ENCODE measurements at places on chromosomes 4 and X.

GRCh38 chrX:115719171-115719570, 158.2 kb downstream of the PLS3 start:
- no peak for DNase-seq

DNA sequence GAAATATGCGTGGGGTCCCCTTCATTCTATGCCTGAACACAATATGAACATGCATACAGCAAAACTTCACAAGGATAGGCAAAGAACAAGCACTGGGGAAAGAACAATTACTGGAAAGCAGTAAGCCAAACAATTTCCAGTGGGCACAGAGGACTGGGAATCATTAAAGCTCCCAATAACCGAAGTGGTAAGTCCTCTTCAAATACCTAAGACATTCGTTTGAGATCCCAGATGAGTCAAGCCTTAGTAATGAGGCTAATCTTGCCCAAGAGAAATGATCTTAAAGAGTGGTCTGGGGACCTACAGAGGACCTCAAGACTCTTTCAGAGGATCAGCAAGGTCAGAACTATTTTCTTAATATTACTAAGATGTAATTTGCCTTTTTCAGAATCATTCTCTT, 28.6 kb downstream of the ANAPC10 start:
- DNase-seq, result no peak

DNA sequence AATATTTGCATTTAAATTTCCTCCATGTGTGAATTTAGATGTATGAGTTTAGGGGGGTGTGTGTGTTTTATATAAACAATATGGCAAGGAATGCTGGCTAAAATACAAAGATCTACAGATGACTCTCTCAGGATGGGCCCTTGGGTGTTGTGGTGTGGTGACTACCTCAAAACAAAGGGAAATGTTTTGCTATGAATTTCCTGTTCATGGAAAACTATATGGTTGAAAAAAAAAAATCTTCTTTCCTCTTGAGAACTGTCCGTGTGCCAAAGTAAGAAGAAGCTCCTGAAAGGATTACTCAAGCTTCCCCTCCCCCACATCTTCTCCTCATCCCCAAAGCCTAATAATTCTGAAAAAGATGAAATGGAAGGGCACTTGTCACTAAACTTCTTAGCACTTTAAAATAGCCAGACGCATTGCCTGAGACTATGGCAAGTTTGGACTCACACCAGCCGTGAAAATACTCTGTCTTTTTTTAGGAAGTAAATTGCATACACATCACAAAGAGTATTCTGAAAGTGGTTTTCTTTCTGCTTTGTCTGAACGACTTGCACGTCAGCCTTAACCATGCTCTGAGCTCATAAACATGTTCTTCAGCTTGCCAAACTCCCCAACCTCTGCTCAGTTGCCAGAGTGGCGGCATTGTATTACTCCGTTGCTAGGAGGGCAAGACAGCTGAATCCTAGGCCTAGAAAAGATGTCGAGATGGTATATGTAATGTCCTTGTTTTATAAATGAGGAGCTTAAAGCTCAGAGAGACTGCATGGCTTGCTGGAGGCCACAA, 250.4 kb upstream of the JADE1 start:
- DNase-seq, result no peak

DNA sequence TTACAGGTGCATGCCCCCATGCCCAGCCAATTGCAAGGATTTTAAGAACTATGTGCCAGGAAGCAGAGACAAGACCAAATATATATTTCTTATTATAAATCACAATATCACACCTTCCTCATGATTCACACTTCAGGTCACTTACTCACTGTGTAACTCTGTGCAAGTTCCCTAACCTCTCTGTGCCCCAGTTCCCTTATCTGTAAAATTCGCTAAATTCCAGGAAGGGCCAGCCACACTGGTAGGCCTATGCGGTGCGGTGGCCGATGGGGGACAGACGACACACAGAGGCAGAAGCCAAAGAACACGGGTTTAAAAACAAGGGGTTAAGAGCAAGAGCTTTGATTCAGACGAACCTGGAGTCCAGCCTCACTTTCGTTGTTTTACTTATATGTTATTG, 2.8 kb downstream of the TRIM2 start:
- no peak for DNase-seq

- DNase-seq, result no peak
Observed at GRCh38 chr4:8267077-8267476, 2.5 kb upstream of the HTRA3 start.

- no peak for DNase-seq
Observed at GRCh38 chr4:81491943-81492342, 20.2 kb upstream of the RASGEF1B start.

GRCh38 chr4:67292636-67293035, 252.7 kb downstream of the CENPC start:
- no peak for DNase-seq

Measured in activated CD8-positive, alpha-beta memory T cell treated with anti-CD3 and anti-CD28 coated beads, Interleukin-2, amount 50 U/mL, for 4 hours (primary cell).